Activated T-helper 17 cell treated with anti-CD3 and anti-CD28 coated beads, Interleukin-2, amount 50 U/mL, for 72 hours (primary cell): ENCODE measurements at places on chromosomes 2 and 18.

- ATAC-seq = no peak
- no peak overlapping the region for H3K27ac ChIP-seq
- no peaks in the 10 kb centered on the region for H3K36me3 ChIP-seq
- peaks cover 24% of the 10 kb centered on the region for H3K27me3 ChIP-seq
- peaks cover 16% of the 10 kb centered on the region for H3K4me1 ChIP-seq
These were observed 4.4 kb downstream of the ANKRD29 start for GRCh38 chr18:23658285-23658684.

GRCh38 chr2:187138265-187138664 lies 289.3 kb upstream of the ZSWIM2 start:
- H3K4me1 ChIP-seq = no peaks in the 10 kb centered on the region
- no peaks in the 10 kb centered on the region for H3K27me3 ChIP-seq
- no peaks in the 10 kb centered on the region for H3K36me3 ChIP-seq
- ATAC-seq = no peak
- H3K4me3 ChIP-seq = no peak overlapping the region
- no peak overlapping the region for H3K27ac ChIP-seq

DNA sequence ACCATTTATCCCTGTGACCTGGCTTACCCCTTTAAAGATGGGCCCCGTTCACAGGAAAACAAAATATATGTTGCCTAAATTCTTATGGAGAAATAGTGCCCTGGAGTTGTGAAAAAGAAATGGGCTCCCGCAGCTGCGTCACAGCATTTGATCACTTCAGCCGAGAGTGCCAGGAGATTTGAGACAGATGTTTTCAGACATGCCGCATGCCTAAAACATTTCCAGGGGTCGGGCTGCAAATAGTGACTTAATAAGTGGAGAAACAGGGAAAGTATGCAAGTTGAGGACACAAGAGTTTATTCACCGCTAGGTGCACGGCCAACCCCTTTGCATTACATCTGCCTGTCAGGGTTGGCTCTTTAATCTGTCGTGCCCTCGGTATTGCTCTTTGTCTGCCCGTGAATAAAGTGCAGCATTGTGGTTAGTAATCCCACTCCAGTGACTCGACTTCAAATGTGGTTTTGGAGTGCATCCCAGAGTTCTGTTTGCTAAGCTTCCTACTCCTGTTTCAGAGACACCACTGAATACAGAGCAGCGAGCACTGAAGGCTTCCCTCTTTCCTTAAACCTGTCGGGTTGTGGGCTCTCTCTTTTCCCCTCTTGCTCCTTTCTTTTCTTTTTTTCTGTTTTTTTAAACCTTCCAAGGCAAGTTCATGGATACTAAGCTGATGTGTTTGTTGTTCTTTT lies 187.5 kb downstream of the LTBP1 start:
- no peak overlapping the region for H3K4me3 ChIP-seq
- H3K4me1 ChIP-seq = no peaks in the 10 kb centered on the region
- no peaks in the 10 kb centered on the region for H3K36me3 ChIP-seq
- no peak for ATAC-seq
- no peak overlapping the region for H3K27ac ChIP-seq

DNA sequence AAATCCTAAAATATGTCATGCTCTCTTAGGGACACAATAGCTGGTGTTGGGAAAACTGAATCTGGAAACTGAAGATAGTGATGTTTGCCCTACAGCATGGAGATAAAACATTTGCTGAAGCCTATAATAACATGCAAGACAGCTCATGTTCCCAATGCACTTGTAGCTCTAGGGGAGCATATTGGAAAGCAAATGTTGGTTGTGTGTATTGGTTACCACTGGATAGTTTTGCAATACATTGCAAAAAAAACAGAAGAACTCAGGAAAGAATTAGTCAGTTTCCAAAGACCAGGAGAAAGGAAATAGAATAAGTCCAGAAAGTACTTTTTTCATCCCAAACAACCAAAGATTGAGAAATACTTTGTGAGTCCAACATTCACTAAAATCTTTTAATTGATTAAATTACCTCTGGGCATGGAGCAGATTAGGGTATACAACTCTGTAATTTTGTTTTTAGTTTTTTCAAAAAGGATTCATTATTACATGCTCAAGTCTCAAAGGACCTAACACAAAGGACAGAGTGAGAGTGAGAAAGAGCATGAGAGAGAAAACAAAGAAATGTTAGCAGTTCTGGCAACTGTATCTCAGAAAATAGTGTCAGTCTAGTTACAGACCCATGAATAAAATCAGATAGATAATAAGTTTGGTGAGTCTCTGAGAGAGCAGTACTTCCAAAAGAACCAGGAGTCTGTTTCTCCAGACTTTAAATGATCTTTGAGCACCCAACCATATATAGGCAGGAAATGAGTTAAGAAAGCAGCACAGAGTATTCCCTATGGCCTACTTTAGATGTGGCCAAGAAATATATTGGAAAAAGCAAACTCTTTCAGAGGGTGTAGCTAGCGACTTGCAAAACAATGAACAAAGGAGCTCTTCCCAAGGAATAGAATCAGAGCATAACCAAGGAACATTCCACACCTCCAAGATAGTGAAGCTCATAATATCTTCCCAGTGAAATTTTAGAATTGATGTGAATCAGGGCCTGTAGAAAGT lies 36.6 kb upstream of the COL3A1 start:
- H3K27me3 ChIP-seq = no peaks in the 10 kb centered on the region
- no peaks in the 10 kb centered on the region for H3K36me3 ChIP-seq
- no peaks in the 10 kb centered on the region for H3K4me1 ChIP-seq
- no peak overlapping the region for H3K4me3 ChIP-seq

- no peak overlapping the region for H3K27ac ChIP-seq
- H3K4me1 ChIP-seq = no peaks in the 10 kb centered on the region
- H3K36me3 ChIP-seq = no peaks in the 10 kb centered on the region
- H3K27me3 ChIP-seq = peaks cover 25% of the 10 kb centered on the region
These were observed 165.6 kb downstream of the ACOXL start for GRCh38 chr2:110897966-110898365.

GRCh38 chr2:188798159-188798558 lies 176.0 kb upstream of the COL3A1 start:
- no peaks in the 10 kb centered on the region for H3K4me1 ChIP-seq
- no peak for ATAC-seq
- H3K27me3 ChIP-seq = no peaks in the 10 kb centered on the region

- H3K4me1 ChIP-seq = no peaks in the 10 kb centered on the region
- H3K36me3 ChIP-seq = no peaks in the 10 kb centered on the region
- ATAC-seq = no peak
- no peaks in the 10 kb centered on the region for H3K27me3 ChIP-seq
These were observed 107.8 kb downstream of the CTNNA2 start for GRCh38 chr2:79620679-79621078.

- no peak overlapping the region for H3K27ac ChIP-seq
- ATAC-seq = no peak
- no peaks in the 10 kb centered on the region for H3K4me1 ChIP-seq
These were observed 85.1 kb downstream of the NCKAP5 start for GRCh38 chr2:133483181-133483580.

DNA sequence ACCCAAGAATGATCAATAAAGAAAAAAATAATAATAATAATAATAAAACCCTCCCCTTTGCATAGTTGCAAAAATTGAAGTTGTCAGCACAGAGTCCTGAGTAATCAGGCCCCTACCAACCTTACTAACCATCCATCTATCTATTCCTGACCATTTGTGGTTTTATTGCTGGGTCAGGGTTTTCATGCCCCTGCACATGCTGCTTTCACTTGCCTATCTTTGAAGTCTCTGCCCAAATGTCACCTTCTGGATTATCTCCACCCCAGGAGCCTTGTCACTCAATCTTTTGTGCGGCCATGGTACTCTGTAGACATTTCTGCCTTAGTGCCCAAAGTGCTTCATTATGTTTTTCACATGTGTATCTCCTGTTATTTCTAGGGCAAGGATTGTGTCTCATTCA lies 35.1 kb downstream of the SLC30A6 start:
- ATAC-seq = no peak
- peaks cover 87% of the 10 kb centered on the region for H3K36me3 ChIP-seq
- H3K27me3 ChIP-seq = no peaks in the 10 kb centered on the region
- H3K4me1 ChIP-seq = peaks cover 5% of the 10 kb centered on the region

DNA sequence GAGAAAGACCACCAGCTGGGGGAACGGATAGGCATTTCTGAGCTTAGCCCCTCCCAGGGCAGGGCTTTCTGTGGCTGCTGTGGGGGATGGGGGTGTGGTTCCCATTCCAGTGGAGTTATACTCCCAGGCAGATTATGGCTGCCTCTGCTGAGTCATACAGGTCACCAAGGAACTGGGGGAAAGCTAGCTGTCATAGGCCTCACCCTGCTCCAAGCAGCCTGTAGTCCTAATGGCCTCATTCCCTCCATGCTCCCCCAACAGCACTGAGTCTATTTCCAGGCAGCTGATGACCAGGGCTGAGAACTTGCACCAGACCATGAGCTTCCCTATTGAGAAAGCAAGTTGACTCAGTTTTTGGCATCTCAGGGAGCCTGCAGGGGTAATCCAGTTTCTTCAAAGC lies 87.1 kb downstream of the GPR39 start:
- H3K4me1 ChIP-seq = no peaks in the 10 kb centered on the region
- no peak for ATAC-seq

GRCh38 chr2:133039531-133039930 lies 369.5 kb upstream of the LYPD1 start:
- no peak overlapping the region for H3K4me3 ChIP-seq
- H3K27me3 ChIP-seq = no peaks in the 10 kb centered on the region
- H3K36me3 ChIP-seq = no peaks in the 10 kb centered on the region
- H3K27ac ChIP-seq = no peak overlapping the region

DNA sequence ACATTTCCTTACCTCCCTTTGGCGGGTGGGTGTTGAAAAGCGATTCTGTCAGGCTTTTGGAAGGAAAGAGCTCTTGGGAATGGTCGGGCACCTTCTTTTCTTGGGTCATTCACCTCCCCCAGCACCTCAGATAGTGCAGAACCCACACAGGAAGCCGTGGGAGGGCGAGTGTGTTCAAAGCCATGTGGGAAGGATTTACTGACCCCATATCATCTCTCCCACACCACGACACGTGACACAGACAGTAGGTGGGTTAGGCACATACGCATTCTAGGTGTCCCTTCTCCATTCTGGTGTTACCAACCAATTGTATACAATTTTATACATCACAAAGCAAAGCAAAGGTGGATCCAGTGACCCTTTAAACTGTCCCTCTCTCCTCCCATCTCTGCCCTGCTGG lies 263.7 kb upstream of the REV1 start:
- no peaks in the 10 kb centered on the region for H3K27me3 ChIP-seq
- H3K27ac ChIP-seq = no peak overlapping the region
- H3K4me3 ChIP-seq = no peak overlapping the region
- H3K36me3 ChIP-seq = no peaks in the 10 kb centered on the region

DNA sequence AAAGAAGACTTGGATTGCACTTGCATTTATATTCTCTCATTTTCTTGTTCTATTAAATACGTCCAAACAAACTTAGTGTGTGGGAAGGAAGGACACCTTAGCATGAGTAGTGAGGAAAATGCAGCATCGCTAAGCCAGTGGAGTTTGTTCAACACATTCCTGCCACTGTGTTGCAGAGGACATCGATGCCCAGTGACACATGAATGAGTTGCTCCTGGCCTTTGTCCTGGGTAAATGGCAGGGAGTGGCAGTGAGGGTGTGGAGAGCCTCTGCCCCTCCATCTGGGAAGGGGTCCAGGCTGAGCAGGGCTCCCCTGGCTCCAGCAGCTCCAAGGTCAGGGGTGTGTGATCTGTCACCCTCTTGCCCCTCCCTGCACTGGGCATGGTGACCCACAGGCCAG lies 75.9 kb downstream of the CABLES1 start:
- no peak overlapping the region for H3K4me3 ChIP-seq
- H3K36me3 ChIP-seq = no peaks in the 10 kb centered on the region
- no peak overlapping the region for H3K27ac ChIP-seq
- peaks cover 5% of the 10 kb centered on the region for H3K27me3 ChIP-seq

DNA sequence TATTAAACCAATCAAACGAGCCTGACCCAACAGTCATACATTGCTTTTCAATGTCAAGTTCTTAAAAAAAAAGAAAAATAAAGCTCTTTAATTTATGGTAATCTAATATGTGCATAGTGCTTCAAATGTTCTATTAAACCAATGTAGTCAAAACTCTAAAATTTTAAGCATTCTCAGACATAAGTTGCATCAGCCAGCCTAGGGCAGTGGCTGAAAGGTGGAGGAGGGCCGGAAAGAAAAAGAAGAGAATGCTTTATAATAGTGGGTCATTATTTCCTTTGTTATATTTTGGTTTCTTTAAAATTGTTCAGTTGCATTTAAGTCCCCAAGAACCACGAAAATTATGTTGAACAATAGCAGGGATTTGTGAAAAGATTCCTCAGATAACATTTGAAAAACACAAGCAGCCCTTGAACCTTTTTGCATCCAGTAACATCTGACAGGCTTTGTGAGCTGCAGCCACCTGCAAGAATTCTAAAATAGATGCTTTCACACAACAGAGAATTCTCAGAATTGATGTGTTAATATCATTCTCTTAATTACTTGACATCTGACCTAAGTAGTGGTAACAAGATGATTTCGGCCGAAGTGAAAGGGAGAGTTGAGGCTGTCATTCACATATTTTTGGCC lies 252.1 kb downstream of the CDCA7 start:
- H3K27me3 ChIP-seq = peaks cover 40% of the 10 kb centered on the region
- no peak for ATAC-seq
- H3K4me3 ChIP-seq = no peak overlapping the region
- no peak overlapping the region for H3K27ac ChIP-seq
- H3K4me1 ChIP-seq = no peaks in the 10 kb centered on the region
- no peaks in the 10 kb centered on the region for H3K36me3 ChIP-seq

DNA sequence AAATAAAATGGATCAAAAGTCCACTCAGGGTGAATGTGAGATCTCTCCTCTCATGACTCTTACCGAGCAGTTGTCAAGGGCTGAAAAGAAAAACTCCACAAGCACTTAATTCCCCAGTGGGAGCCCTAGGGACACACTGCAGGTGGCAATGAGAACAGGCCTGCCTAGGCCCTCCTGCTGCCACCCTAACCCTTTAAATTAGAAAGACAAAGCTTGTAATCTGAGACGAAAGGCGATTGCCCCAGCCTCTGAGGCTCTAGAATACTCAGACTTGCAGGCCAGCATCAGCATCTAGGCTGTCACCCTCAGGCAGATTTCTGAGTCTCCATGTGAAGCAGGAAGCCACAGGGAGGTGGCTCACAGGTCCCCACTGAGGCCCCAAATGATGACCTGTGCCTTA lies 457.0 kb upstream of the MYT1L start:
- H3K27ac ChIP-seq = no peak overlapping the region
- H3K27me3 ChIP-seq = peaks cover 16% of the 10 kb centered on the region
- H3K4me3 ChIP-seq = no peak overlapping the region
- no peaks in the 10 kb centered on the region for H3K4me1 ChIP-seq

DNA sequence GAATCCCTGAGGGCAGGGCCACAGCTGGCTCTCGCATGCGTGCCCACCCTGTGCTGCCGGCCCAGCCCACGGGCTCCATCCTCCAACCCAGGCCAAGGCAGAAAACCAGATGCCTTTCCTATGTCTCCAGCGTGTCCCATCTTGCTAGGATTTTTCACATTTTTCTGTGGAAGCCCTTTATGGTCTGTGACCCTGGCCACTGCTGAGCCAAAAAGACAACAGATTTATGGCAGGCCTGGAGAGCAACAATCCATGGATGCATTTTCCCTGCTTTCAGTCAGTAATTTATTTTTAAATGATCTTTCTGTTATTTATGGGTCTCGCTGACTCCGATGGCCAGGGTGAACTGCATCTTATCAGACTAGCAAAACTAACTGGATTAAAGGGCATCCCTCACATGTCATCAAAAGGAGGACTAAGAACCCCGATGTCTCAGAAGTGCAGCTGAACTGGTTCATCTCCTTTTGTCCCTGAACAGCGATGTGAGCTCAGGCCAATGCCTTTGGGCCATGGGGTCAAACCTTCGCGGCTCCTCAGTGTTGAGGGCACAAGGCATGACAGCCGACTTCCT lies 346.0 kb downstream of the CYRIA start:
- no peaks in the 10 kb centered on the region for H3K36me3 ChIP-seq
- no peak overlapping the region for H3K4me3 ChIP-seq
- ATAC-seq = no peak
- H3K4me1 ChIP-seq = no peaks in the 10 kb centered on the region
- no peak overlapping the region for H3K27ac ChIP-seq
